ENCODE measurements at places on chromosomes 1 and 21.

DNA sequence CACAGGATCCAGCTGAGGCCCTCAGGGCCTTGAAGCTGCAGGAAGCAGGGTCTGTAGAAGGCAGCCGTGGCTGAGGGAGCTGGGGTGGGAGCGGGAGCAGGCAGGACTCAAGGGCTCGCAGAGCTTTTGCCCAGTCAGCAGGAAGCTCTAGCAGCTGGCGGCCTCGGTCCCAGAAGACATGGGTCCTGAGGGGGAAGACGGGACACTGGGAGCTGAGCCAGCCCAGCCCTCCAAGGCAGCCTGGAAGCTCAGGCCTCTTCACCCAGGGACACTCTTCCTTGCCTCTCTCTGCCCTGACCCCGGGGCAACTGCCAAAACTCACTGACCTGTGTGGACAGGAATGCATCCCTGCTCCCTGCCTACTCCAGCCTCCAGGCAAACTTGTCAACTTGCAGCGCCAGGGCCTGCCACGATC is 8.9 kb downstream of the ADGRB2 start:
- DNase-seq: no peak

DNA sequence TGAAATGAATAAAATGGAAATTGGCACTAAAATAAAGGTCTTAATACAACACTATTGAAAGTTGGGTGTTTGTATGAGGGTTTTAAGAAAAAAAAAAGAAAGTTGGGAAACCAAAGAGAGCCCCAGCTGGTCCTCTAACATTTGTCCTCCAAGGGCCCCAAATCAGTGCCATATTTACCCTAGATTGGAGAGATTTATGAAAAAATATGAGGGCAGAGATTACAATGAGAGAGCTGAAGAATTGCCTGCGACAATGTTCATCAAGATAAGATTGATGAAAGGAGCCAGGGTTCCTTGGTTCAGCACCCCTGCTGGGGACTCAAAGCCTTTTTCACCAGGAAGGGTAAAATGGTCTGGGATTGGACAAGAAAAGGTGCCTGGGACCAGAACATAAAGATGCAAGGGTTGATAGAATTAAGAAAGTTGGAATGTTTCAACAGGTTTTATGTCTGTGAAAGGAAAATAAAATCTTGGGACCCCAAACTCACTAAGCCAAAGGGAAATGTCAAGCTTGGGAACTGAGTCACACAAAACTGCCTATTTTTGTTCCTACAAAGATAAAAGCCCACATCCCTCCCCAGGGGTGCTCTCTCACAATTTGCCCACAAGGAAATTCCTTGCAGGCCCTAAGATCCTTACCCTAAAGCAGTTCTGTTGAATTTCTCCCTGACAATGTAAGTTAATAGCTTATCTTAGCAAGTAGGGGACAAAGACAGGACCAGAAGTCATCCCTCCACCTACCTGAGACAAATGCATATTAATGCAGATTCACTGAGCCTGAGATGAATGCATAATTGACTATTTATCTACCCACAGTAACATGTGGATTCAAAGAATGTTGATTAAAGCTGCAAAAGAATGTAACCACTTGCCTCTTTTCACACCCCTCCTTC is 26.8 kb downstream of the CBR1 start:
- DNase-seq: no peak

- DNase-seq: no peak
Observed at GRCh38 chr1:192592981-192593708, 17.6 kb downstream of the RGS1 start.

- peak; percentile 19 for DNase-seq
Observed at GRCh38 chr1:240455228-240455821, 156.6 kb downstream of the GREM2 start.

GRCh38 chr1:50989694-50990093 is 19.6 kb downstream of the CDKN2C start:
- DNase-seq: no peak

DNA sequence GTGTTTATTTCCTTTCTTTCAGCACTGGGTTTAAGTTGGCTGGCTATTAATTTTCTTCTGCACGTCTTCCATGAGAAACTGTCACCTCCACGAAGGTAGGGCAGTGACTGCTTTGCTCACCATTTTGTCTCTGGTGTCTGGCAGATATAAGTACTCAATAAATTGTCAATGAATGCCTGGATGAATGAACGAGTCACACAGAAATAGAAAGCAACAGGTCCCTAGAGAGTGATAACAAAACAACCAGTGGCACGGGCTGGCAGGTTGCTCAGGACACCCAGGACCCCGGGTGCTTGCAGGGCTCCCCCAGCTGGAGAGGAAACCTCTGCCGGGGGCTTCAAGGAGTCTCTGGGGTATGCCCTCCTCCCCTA is 3.2 kb upstream of the MYOC start:
- DNase-seq: peak; percentile 26

DNA sequence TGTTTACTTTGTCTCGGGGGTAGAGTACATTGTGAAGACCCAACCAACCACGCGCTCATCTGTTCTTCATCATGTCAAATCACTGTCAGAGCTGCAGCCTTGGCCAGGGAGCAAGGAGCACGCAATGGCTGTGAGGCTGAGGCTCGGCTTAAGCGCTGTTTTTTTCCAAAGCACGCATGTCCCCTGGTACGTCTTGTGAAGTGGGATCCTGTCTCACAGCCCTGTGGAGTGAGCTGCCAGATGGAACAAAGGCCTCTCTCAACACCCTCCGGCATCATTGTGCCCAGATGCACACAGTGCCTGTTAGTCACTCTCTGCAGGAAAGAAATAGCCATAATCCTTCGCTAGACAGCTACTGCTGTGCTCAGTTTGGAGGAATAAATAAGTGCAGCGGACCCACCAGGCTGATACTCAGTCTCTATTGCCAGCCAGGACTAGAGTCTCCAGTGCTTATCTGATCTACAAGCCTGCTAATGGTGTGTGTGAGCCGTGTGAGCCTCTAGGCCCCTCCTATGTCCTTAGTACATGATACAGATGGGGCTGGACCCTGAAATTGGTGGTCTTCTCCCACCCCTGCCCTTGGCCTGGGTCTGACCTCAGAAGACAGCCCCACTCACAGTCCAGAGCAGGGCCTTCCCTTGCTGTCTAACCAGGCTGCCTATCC is 91.3 kb upstream of the COA6 start:
- DNase-seq: no peak

GRCh38 chr1:39919545-39919944 is 17.8 kb upstream of the MYCL start:
- peak; percentile 85 for DNase-seq

DNA sequence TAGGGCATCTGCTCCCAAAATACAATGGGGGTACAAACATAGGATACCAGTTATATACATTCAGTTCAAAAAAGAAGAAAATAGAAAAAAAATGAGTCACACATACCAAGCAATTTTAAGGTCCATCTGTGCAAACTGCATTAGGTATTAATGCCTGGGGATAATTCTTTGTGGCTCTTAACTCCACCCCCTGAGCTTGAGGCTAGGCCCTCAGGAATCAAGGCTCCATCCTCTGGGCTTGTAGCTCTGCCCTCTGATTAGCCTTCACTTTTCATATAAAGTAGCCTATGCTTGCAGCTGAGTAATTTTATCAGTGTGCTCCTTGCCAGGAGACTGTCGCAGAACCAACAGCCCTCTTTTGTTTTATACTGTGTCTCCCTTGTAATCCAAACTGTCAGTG is 69.9 kb upstream of the BACE2 start:
- no peak for DNase-seq

GRCh38 chr1:86429835-86430234 is 5.9 kb downstream of the CLCA2 start:
- peak; percentile 89 for DNase-seq

DNA sequence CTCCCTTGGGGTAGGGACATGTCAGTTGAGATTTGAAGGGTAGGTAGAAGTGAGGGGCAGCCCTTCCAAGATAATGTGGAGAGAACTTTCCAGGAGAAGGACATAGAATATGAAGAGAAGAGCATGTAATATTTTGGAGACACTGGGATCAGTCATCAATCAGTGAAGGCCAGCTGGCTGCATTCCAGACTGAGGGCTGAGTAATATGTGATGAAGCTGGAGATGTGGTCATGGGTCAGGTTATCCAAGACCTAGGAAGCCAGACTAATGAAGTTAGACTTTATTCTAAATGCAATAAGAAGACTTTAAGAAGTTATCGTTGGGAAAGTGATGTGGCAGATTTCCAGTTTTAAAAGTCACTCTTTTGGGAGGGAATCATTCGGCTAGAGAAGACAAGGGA is 262.0 kb downstream of the HMCN1 start:
- no peak for DNase-seq

- no peak for DNase-seq
Observed at GRCh38 chr1:8370046-8370881, 52.4 kb downstream of the SLC45A1 start.

DNA sequence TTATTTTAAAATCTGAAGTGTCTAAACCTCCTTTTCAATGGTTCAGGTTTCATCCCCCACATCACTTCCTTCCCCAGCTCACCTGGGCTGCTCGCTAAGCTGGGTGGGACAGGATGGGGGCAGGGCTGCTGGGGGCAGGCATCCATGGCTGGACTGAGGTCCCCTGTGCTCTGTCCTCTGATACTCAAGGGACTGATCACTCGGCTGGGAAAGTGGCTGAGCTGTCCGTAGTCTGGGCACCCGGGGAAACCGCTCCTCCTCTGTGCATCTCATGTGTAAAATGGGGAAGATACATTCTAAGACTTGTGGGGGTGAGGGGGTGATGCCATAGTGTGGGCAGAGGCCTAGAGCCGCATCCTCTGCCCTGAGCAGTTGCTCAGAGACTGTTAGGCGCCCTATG is 411.2 kb downstream of the MATN1 start:
- DNase-seq: no peak

- DNase-seq: no peak
Observed at GRCh38 chr1:199945591-199945990, 81.9 kb upstream of the NR5A2 start.

DNA sequence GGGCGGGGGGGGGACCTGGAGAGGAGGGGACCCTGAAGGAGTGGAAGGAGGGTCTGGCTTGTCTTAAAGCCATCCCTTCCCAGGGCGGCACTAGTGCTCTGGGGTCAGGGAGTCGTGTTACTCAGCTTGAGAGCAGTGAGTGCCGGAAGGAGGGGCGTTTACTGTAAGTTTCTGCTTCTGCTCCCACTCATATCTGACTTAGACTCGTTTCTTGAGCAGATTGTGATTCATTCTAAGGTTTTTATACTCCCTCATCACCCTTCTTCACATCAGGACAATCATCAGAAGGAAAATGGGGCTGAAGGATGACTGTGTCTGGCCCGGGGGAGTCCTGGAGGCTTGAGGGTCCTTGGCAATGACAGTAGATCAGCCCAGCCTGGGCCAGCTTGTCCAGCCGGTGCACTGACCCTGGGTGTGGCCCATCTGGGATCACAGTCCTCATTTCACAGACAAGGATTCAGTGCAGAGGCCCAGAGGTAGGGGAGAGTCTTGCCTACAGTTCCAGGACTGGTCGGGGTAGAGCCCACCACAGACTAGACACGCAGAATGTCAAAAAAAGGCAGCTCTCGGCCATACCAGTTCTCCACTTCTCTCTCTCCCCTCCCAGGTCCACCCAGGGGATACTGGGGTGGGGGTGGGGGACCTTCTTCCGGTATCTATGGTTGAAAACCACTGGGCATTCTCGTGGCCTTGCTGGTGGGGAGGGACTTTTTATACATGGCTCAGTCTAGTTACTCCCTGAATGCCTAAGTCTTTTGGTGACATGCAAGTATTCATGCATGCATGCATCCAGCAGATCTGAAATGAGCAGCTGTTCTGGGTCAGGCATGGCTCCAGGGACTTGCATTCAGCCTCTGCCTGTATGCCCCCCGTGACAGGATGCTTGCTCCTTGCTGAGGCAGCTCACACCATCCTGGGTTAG is 5.1 kb downstream of the TNFRSF8 start:
- DNase-seq: no peak

GRCh38 chr1:48414264-48414663 is 57.7 kb downstream of the SPATA6 start:
- no peak for DNase-seq

- DNase-seq: no peak
Observed at GRCh38 chr1:28577052-28577678, 14.9 kb upstream of the RAB42 start.

Data from common myeloid progenitor, CD34-positive (primary cell).